ENCODE measurements at places on chromosomes 7 and 10.

GRCh38 chr7:81025360-81025759, 106.5 kb upstream of the SEMA3C start:
- DNase-seq: no peak

- DNase-seq: no peak
Observed at GRCh38 chr7:99050971-99051370, 92.9 kb downstream of the SMURF1 start.

GRCh38 chr7:8444468-8444769, 11.0 kb downstream of the NXPH1 start:
- DNase-seq: no peak

- no peak for DNase-seq
Observed at GRCh38 chr10:73585327-73585726, 5.8 kb downstream of the USP54 start.

DNA sequence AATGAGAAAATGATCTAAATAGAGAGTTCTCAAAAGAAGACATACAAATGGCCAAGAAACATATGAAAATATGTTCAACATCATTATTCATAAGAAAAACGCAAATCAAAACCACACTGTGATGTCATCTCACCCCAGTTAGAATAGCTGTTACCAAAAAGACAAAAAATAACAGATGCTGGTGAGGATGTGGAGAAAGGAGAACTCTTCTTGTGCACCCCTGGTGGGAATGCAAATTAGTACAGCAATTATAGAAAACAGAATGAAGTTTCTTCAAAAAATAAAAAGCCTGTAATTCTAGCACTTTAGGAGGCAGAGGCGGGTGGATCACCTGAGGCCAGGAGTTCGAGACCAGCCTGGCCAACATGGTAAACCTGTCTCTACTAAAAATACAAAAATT, 199.3 kb downstream of the PARD3 start:
- DNase-seq: no peak

- no peak for DNase-seq
Observed at GRCh38 chr10:85781404-85781803, 585.2 kb downstream of the GRID1 start.

DNA sequence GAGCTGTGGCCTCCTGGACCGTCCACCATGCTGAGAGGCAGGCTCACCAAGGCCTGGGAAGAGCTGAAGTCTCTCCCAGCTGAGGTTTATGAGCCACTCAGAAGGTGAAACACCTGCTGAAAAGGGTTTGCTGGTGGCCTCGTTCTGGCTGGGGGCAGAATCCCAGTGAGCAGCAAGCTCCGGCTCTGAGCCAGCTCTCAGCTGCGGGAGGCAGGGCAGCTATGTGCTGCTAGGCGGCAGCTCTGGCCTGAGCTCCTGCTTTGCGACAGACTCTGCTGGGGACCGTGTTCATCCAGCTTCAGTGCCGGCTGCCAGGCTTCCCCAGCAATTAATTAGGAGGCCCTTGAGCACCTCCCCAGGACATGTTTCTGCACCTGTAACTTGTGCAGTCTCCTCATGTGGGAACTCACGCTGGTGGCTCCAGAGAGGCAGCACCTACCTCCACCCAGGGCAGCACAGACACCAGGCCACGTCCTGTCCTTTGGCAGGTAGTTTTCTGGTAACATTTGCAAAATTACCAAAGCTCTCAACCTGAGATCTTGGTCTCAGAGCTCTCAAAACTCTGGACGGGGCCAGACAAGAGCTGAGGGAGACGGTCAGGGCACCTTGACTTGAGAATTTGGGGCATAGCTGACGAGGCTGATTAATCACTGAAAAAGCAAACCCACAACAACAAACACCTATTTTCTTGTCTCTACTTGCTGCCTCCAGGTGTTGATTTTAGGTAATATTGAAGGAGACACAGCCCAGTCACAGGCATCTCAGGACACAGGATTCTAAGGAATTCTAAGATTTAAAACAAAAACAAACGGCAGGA, 185.0 kb downstream of the TCERG1L start:
- DNase-seq: no peak

DNA sequence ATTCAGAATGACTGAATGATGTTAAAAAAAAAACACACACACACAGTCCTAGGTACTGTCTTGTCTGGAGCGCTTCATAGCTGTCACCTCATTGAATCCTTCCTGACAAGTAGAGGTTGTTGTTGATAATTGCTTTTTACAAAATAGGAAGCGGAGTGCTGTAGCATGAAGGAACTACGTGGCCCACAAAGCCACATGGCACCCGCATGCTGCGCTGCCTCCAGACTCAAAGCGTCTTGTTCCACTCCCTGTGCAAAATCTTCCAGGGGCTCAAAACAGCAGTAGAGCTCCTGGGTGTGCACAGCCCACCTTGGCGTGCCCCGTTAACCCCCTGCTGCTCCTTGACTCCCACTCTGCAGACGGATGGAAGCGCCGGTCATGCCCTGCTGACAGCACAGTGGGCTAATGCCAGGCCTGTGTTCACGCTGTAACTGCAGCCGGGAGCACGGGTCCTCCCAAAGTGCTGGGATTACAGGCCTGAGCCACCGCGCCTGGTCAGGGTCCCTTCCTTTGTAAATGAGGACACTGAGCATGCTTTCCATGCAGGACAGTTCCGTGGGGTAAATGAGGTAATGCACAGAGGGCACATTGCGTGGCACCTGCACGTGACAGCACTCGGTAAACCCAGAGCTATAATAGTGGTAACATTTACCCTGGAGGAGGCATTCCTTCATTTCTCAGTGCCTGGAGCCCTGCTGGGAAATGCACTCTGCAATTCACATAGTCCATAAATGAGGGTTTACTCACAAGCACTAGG, 91.1 kb upstream of the GNA12 start:
- no peak for DNase-seq

DNA sequence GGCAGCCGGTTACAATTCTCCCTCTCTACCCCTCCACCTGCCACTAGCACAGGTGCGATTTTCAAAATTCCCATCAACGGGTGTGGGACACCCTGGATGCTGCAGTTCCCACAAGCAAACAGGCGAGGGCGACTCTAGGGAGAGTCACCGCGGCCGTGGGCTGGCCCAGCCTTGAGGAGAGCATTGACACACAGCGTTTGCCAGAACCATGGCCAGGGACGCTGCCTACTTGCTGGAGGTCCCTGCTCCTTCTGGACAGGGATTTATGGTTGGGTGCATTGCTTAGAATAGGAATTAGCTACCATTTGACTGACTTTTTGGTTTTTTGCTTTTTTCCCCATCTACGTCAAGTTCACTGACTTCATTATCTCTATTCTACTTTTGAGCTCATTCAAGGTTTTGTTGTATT, 19.0 kb upstream of the CLDN4 start:
- DNase-seq: no peak

- no peak for DNase-seq
Observed at GRCh38 chr10:12608761-12609160, 259.4 kb downstream of the CAMK1D start.

DNA sequence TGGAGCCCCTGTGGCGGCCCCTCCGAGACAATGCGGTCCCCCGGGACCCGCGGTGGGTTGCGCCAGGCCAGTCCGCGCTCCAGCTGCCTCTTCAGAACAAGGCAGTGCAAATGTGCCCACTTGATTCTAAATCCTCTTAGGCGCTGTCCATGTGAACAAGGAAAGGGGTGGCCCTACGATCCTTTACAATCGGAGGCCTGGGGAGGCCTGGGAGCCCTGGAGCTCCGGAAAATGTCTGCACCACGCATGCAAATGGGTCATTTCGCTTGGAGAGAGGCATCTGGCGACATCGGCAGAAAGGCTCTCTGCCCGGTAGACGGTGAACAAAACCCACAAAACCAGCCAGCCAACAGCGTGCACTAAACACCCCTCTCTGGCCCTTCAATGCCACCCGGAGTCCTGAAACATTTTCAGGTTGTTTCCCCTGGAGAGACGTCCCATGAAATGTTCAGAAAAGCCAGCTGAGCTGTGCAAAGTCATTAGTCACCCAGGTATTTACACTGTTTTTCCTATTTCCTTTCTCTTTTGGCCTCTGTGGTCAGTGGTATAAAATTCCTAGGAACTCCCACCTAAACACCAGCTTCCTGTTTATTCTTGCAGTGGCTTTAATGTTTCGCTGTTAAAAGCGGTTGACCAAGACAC, 102.8 kb upstream of the ZNF438 start:
- DNase-seq: no peak

DNA sequence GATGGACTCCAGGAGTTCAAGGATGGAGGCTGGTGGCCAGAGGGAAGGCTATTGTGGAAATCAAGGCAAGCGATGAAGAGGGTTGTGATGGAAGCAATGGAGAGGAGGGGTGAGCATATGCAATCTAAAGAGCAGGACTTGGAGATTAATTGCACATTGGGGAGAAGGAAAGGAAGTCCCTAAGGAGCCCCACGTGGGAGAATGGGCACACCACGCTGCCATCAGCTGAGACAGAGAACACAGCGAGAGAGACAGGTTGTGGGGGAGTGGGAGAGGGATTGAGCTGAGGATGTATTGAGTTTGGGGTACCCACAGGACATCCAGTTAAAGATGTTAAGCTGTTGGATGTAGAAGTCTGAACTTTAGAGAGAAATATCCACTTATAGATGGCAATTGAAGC, 73.6 kb downstream of the TMEM178B start:
- no peak for DNase-seq

- DNase-seq: no peak
Observed at GRCh38 chr7:155885167-155886155, 73.2 kb upstream of the SHH start.

DNA sequence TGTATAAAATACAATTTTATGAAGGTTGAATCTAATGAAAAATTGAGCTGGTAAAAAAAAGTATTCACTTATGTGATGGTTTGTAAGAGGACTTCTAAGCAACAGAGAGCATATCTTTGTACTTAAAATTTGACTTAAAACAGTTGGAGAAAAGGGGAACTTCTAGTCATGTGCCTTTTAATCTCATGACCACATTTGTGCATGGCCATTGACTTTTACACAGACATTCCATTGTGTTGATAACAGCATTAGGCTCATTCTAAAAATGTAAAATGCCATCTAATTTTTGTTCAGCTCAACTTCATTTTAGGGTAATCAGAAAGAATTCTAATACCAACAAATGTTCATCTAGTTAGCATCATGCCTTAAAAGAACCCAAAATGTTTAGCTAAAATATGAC, 119.9 kb downstream of the HPSE2 start:
- no peak for DNase-seq

- no peak for DNase-seq
Observed at GRCh38 chr10:124604214-124605000, 139.8 kb downstream of the FAM53B start.

GRCh38 chr7:149642589-149642988, 130.8 kb downstream of the ZNF467 start:
- DNase-seq: no peak

GRCh38 chr10:102403115-102403514, 7.6 kb downstream of the NFKB2 start:
- DNase-seq: no peak

- no peak for DNase-seq
Observed at GRCh38 chr10:69952069-69952800, 100.4 kb upstream of the MACROH2A2 start.

DNA sequence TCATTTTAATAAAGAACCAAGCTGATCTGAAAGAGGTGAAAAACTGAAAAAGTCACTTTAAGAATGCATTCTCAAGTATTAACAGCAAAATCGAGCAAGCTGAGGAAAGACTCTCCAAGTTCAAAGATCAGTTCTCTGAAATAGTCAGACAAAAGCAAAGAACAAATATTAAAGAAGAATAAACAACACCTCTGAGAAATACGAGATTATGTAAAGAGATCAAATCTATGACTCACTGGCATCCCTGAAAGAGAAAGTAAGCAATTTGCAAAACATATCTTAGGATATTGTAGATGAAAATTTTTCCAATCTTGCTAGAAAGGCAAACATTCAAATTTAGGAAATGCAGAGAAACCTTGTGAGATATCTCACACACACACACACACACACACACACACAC, 138.4 kb upstream of the HGF start:
- DNase-seq: no peak

- no peak for DNase-seq
Observed at GRCh38 chr7:157291404-157292080, 45.3 kb upstream of the DNAJB6 start.

GRCh38 chr7:143244321-143244720, 18.9 kb upstream of the GSTK1 start:
- no peak for DNase-seq

GRCh38 chr7:40749877-40750276, 615.1 kb downstream of the SUGCT start:
- no peak for DNase-seq

DNA sequence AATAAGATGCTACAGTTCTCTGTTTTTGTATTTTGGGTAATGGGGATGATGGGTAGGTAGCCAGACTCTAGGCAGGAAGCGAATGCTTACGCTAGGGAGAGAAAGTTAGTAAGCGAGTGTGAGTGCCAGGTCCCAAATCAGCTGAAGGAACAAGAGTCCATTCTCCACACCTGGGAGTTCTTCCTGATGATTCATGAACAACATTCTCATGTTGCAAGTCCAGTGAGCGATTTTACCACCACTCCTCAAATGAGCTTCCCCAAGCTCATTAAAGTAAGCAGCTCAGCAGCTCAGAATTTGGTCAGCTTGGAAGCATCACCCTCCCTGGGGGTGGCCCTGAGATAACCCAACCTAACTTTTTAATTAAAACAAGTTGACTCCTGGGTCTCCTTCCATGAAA, 27.3 kb downstream of the SH3PXD2A start:
- no peak for DNase-seq

- no peak for DNase-seq
Observed at GRCh38 chr7:44264221-44264931, 61.0 kb downstream of the CAMK2B start.

- DNase-seq: no peak
Observed at GRCh38 chr10:13161857-13162271, 506 bp downstream of the MCM10 start.

DNA sequence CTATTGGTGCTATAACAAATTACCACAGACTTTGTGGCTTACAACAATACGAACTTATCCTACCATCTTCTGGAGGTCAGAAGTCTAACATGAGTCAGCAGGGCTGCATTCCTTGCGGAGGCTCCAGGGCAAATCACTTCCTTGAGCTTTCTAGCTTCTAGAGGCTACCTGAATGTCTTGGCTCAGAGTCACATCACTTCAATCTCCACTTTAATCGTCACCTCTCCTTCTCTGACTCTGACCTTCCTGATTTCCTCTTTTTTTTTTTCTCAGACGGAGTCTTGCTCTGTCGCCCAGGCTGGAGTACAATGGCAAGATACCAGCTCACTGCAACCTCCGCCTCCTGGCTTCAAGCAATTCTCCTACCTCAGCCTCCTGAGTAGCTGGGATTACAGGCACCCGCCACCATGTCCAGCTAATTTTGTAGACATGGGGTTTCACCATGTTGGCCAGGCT, 44.6 kb upstream of the ANAPC16 start:
- peak; percentile 38 for DNase-seq
